ENCODE measurements at places on chromosomes 12 and 14.

- DNase-seq, result no peak
Measured at GRCh38 chr14:47207617-47208016, 467.8 kb downstream of the MDGA2 start.

GRCh38 chr14:76958980-76959710 lies 69.4 kb downstream of the IRF2BPL start:
- DNase-seq, result no peak

GRCh38 chr12:77973579-77973978 lies 142.9 kb downstream of the NAV3 start:
- DNase-seq, result no peak

DNA sequence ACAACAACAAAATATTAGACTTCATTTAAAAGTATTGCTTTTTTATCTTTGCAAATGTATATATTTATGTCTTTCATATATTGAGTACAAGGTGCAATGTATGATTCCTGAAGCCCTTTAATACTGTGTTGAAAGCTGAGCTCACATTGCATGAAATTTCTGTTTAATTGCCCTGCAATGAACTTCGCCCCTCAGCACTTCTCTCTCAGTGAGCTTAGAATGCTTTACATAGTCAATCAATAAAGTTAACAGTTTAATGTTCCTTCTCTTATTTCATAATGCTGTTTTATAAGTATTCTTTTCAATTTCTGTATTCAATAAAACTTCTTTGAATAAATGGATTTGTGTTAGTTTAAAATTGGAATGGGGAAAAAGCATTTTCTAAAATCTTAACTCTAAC lies 607.1 kb downstream of the SOX5 start:
- no peak for DNase-seq

GRCh38 chr12:7129872-7130691 lies at the start of gene CLSTN3:
Gene CLSTN3, plus strand, starts transcription at chr12:7130371. Its CDS starts 278 bp downstream, at chr12:7130649.
- peak; percentile 92 for DNase-seq

- no peak for DNase-seq
Measured at GRCh38 chr12:120573560-120573959, 7.6 kb downstream of the POP5 start.

- DNase-seq, result no peak
Measured at GRCh38 chr14:78479127-78479780, 309.1 kb downstream of the NRXN3 start.

DNA sequence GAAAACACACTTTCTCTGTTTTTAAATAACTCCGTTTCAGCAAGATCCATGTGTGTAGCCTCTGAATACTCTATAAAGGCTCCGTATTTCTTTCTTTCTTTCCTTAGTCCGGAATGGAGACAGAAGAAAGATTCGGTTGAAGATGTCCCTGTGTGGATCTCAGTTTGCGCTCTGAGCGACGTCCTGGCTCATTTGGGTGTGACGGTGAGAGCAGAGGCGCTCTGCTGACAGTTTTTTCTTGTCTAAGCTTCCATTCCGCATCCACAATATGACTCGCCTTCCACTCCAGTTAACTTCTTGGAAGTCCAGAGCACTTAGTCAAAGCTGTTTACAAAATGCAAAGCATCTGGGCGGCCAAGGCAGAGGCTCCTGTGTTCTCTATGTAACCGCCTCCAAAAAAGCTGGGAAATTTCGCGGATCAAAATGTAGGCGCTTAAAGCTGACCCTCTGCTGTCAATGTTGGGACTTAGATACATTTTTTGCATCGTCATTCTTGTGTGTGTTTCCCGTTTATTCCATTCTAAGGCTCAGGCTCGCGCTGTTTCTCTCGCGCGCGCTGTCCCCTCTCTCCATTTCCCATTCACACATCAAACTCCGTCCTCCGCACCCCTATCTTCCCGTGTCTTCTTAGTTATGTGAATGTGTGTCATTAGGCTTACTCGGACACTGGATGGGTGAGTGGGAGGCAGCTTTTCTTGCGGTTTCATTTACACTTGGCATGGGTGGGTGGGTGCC lies 880 bp upstream of the FLRT2 start:
- DNase-seq, result no peak

GRCh38 chr12:80044694-80045046 lies 54.7 kb upstream of the OTOGL start:
- DNase-seq, result no peak

DNA sequence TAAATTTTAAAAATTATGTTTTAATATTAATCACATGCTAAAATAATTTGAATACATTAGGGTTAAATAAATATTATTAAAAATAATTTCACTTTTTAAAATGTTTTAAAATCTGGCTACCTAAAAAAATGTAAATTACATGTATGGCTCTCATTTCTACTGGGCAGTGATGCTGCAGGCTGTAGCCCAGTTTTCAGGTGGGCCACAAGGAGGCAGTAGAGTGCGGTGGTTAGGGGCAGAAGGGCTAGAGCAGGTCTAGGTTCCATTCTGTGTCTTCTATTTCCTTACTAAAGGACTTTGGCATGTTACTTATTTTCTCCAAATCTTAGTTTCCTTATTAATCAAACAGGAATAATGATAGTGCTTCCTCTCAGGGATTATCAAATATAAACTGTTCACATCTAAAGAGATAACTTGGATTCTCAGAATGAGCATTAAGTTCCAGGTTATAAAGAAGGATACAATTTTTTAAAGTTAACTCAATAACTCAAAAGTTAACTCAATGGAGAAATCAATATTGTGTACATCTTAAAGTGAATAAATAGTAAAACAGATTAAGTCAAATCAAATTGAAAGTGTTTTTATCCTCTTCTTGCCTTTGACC lies 54.9 kb upstream of the OVCH1 start:
- peak; percentile 46 for DNase-seq
